Stomach (tissue), 19 donors: ENCODE measurements at places on chromosomes 2 and 18.

DNA sequence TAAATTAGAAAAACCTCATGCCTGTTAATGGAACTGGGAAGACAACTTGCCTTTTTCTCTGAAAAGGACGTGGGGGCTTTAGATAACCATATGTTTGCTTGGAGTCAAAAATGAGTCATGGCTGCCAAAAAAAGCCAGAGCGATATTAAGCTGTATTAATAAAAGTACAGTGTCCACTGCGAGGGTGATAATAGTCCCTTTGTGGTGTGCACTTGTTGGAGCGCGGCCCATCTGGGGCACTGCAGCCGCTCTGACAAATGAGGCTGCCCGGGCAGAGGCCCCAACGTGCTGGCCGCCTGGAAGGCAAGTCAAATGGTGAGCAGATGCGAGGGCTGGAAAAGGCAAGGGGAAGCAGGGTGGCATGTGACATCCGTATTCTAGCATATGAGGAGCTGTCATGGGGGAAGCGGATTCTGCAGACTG is 103.3 kb upstream of the NCK2 start:
- H3K27ac ChIP-seq, result no peak overlapping the region
- peaks cover 2% of the 10 kb centered on the region for H3K4me1 ChIP-seq
- DNase-seq, result peak; percentile 54
- H3K36me3 ChIP-seq, result no peaks in the 10 kb centered on the region
- no peaks in the 10 kb centered on the region for H3K27me3 ChIP-seq
- no peak overlapping the region for H3K4me3 ChIP-seq

DNA sequence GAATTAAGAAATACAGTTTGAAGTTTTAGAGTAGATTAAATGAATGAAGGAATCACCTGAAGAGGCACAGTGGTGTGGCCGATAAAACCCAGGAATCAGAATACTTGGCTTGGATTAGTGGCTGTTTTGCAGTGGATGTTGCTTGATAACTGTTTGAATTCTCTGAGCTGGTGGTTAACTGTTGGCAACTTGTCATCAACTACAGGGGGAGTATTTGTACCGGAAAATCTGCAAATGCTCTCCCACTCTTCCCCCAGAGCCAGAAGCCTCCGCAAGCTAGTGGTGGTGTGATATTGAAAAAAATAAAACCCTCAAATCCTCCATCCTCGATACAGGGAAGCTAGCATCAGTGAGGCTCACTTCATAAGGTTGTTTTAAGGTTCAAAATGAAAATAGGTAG is 326.7 kb downstream of the DPP10 start:
- H3K27ac ChIP-seq, result no peak overlapping the region
- H3K36me3 ChIP-seq, result no peaks in the 10 kb centered on the region
- H3K4me3 ChIP-seq, result no peak overlapping the region
- no peaks in the 10 kb centered on the region for H3K27me3 ChIP-seq

- H3K27ac ChIP-seq, result peak overlapping the region; percentile 97
- H3K4me3 ChIP-seq, result peak overlapping the region; percentile 78
- H3K36me3 ChIP-seq, result no peaks in the 10 kb centered on the region
- H3K27me3 ChIP-seq, result no peaks in the 10 kb centered on the region
- peak; percentile 75 for DNase-seq
These were observed 494 bp downstream of the HNRNPLL start for GRCh38 chr2:38602136-38602731.

GRCh38 chr2:232699110-232699509 is 2.0 kb downstream of the GIGYF2 start:
- H3K4me1 ChIP-seq, result peaks cover 39% of the 10 kb centered on the region
- H3K4me3 ChIP-seq, result peak overlapping the region; percentile 12
- H3K27me3 ChIP-seq, result no peaks in the 10 kb centered on the region
- H3K36me3 ChIP-seq, result peaks cover 2% of the 10 kb centered on the region

DNA sequence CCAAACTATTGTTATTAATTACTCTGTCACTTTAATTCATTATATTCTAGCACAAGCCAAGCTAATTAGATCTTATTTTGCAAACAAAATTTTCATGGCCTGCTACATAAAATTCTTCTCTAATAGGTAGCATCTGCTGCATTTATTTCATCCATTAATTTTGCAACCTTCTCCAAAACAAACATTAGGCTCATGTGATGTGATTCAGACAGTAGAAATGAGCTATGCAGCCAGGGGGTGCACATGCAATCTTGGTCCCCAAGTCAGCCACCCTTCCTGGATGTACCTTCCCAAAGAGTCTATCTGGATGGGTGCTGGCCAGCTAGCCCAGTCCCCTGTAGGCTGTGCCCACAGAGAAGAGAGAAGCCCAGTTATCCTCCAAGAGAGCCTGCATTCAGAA is 242.1 kb upstream of the OSR1 start:
- H3K27me3 ChIP-seq, result no peaks in the 10 kb centered on the region
- no peak overlapping the region for H3K27ac ChIP-seq
- DNase-seq, result no peak
- H3K4me1 ChIP-seq, result no peaks in the 10 kb centered on the region
- H3K36me3 ChIP-seq, result no peaks in the 10 kb centered on the region
- no peak overlapping the region for H3K4me3 ChIP-seq

DNA sequence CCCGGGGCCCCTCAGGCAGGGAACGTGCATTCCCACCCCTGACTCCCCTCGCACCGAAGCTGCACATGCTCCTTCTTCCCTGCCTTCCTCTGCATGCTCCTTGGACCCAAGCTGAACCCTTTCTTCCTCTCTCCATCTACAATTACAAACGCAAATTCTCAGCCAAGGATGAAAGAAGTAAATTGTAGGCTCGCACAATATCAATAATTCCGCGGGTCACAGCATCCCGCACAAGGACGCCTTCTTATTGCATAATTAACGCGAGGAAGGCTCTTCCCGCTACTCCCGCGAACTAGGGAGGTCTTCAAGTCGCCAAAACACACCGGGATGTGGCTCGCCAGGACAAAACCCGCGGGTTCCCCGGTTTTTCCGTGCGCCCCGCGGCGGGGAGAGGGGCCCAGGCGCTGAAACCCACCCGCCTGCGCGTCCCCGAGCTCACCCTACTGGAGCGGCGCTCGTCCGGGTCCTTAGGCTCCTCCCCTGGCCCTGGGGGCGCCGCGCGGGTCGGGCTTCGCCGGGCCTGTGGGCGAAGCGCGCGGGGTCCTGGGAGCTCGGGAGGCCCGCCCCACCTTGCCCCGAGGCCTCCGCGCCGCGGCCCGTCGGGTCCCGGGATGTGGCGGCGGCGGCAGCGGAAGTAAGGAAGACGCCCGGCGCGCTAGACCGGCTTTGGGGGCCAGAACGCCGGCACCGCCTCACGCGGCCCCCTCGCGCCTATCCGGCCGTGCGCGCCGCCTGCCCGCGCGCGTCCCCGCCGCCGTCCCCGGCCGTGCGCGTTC is at the start of gene CHST10:
CHST10 (minus strand) TSS at position 734 of the 776 bp plus-strand sequence. CDS start 10,993 bp downstream, outside the sequence.
- H3K27me3 ChIP-seq, result no peaks in the 10 kb centered on the region
- H3K4me3 ChIP-seq, result peak within 1 kb of the TSS; percentile 74
- peak; percentile 59 for DNase-seq
- H3K4me1 ChIP-seq, result no peaks in the 10 kb centered on the region
- peaks cover 8% of the 10 kb centered on the region for H3K36me3 ChIP-seq

DNA sequence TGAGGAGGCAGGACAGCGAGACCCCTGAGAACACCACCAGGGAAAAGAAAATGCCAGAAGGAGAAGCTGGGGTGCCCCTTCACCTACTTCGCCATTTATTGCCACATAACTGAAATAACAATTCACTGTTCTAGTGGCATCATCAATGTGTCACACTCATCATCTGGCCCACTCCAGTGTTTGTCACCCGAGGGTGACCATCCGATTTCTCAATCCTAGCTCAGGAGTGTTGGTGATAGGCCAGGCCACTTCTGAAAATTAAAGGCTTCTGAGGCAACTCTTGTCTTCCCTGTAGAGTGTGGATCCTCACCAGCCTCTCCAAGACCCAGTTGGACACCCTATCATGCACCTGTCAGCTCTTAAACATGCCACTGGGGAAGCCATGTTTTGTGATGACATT is 62.9 kb upstream of the BZW1 start:
- no peaks in the 10 kb centered on the region for H3K36me3 ChIP-seq
- H3K27me3 ChIP-seq, result no peaks in the 10 kb centered on the region
- H3K4me1 ChIP-seq, result peaks cover 8% of the 10 kb centered on the region
- no peak overlapping the region for H3K4me3 ChIP-seq

DNA sequence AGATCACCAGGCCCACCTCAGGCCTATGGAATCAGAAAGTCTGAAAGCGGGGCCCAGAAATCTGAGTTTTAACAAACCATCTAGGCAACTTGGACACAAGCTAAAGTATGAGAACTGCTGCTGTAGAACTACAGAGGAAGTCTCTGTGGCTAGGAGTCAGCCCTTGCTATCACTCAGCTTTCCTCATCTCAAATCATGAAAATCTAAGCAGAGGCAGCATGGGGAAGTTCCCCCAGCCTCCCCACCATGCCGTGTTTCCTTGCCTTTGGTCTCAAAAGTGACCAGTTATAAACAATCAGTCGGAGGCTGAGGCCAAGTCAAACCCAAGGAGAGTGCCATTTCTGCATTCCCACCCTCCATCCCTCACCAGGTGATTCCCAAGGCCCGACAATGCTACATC is 404.7 kb downstream of the BCL11A start:
- no peaks in the 10 kb centered on the region for H3K36me3 ChIP-seq
- no peak for DNase-seq
- H3K27me3 ChIP-seq, result no peaks in the 10 kb centered on the region
- H3K4me1 ChIP-seq, result no peaks in the 10 kb centered on the region

DNA sequence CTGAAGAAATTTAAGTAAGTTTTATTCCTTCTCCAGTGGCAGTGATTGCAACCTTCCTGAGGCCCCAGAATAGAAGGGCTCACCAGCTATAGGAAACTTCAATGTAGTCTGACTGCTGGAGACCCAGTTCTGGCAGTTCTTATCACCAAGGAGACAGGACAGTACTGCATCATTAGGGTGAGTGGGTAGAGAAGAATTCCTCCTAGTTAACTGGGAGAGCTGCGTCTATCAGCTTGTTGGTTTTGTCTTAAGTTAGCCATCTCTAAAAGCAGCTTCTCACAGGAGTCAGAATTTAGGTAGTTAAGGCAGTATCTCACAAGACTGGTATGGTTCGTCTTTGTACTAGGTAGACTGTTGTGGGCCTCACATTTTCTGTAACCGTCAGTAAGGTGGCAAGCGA is 3.3 kb upstream of the MSTN start:
- no peaks in the 10 kb centered on the region for H3K27me3 ChIP-seq
- H3K36me3 ChIP-seq, result no peaks in the 10 kb centered on the region
- H3K4me3 ChIP-seq, result no peak overlapping the region
- H3K27ac ChIP-seq, result no peak overlapping the region

- peak; percentile 87 for DNase-seq
- no peak overlapping the region for H3K27ac ChIP-seq
- H3K4me3 ChIP-seq, result no peak overlapping the region
These were observed 27.2 kb downstream of the CLUL1 start for GRCh38 chr18:623761-624620.

DNA sequence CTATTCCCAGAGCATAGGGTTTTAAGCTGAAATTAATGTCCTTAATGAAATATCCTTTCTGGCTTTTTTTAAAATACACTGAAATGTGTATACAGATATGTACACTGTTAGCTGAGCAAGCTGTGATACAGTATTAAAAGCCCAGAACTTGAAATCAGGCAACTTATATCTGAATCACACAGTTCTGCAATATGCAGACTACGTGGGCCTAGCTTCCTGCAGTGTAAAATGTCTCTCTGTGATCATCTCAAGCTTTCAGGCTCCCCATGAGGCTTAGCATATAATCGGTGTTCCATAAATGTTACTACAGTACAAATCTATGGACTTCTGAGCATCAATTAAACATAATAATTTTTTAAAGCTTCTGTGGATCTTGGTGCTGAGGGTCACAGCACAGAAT is 8.2 kb downstream of the FBXO15 start:
- H3K4me1 ChIP-seq, result no peaks in the 10 kb centered on the region
- no peak for DNase-seq
- H3K27ac ChIP-seq, result no peak overlapping the region

DNA sequence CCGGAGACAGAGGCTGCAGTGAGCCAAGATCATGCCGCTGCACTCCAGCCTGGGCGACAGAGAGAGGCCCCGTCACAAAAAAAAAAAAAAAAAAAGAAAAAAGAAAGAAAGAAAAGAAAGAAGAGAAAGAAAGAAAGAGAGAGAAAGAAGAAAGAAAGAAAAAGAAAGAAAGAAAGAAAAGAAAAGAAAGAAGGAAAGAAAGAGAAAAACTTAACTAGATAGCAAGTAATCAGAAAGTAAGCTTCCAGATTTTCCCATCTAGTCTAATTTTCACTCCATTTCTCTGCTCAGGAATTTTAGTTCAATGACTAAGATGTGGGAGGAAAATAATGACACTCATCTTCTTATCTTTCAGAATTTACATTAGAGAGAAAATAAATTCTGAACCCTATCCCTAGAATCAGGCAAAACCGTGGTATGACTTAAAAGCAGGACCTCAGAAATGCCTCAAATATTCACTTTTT is 2.4 kb downstream of the GFPT1 start:
- no peak overlapping the region for H3K4me3 ChIP-seq
- peaks cover 6% of the 10 kb centered on the region for H3K36me3 ChIP-seq
- H3K27ac ChIP-seq, result peak overlapping the region; percentile 65

- no peak overlapping the region for H3K4me3 ChIP-seq
- no peak for DNase-seq
- H3K36me3 ChIP-seq, result peaks cover under 1% of the 10 kb centered on the region
- H3K4me1 ChIP-seq, result peaks cover 13% of the 10 kb centered on the region
These were observed 3.3 kb upstream of the SRSF7 start for GRCh38 chr2:38754506-38754905.

- H3K27me3 ChIP-seq, result no peaks in the 10 kb centered on the region
- H3K4me3 ChIP-seq, result no peak overlapping the region
- peaks cover 8% of the 10 kb centered on the region for H3K4me1 ChIP-seq
- no peak overlapping the region for H3K27ac ChIP-seq
- H3K36me3 ChIP-seq, result no peaks in the 10 kb centered on the region
- DNase-seq, result no peak
These were observed 46.8 kb upstream of the SPOPL start for GRCh38 chr2:138454761-138455160.

GRCh38 chr18:813172-814071 is 1.4 kb upstream of the YES1 start:
- H3K36me3 ChIP-seq, result no peaks in the 10 kb centered on the region
- H3K27ac ChIP-seq, result peak overlapping the region; percentile 90
- no peaks in the 10 kb centered on the region for H3K27me3 ChIP-seq
- DNase-seq, result no peak
- peak overlapping the region; percentile 68 for H3K4me3 ChIP-seq

GRCh38 chr2:158575051-158575635 is 118.4 kb downstream of the PKP4 start:
- H3K27me3 ChIP-seq, result no peaks in the 10 kb centered on the region
- no peak overlapping the region for H3K27ac ChIP-seq
- H3K4me3 ChIP-seq, result no peak overlapping the region
- DNase-seq, result no peak
- no peaks in the 10 kb centered on the region for H3K4me1 ChIP-seq

DNA sequence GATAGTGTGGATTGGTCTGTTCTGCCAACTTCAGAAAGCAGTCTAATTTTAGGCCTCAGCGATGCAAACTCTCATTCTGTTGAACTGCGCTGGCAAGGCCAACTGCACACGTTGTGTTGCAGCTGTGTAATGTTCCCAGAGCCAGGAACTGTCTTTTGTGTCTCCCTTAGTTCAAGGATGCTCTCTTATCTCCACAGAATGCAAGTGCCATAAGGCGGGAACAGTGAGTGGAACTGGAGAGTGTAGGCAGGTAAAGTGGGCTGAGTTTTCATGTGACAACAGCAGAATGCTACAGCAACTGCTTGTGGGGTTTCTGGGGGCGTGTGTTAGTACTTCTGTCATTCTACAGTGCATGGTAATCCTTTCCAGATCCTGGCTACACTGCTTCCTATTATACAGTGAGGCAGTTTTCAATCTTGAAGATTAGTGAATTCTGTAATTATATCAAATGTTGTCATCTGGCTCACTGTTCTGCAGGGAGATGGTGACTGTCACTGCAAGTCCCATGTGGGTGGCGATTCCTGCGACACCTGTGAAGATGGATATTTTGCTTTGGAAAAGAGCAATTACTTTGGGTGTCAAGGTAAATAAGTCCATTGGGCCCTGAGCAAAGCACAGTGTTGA is 125.8 kb downstream of the LAMA3 start:
- H3K4me3 ChIP-seq, result no peak overlapping the region
- H3K4me1 ChIP-seq, result no peaks in the 10 kb centered on the region
- H3K27ac ChIP-seq, result no peak overlapping the region
- H3K36me3 ChIP-seq, result peaks cover 2% of the 10 kb centered on the region
- DNase-seq, result no peak
